Epithelial cell of proximal tubule (primary cell): ENCODE measurements at places on chromosomes 11 and 22. TPM values are rescaled to one million over a fixed set of nuclear protein-coding genes. Genes with fewer than 3 reads are reported as not detected.

SCGB1A1 gene
- total RNA-seq: not detected in 2 replicates

CCDC81 gene
- total RNA-seq: 0.81 TPM in 1 of 2 replicates, not detected in the other

RIN1 gene
- total RNA-seq: 18.9 and 21.1 TPM in 2 replicates

RTN4R gene
- 12.1 and 18.6 TPM in 2 replicates for total RNA-seq

DNA sequence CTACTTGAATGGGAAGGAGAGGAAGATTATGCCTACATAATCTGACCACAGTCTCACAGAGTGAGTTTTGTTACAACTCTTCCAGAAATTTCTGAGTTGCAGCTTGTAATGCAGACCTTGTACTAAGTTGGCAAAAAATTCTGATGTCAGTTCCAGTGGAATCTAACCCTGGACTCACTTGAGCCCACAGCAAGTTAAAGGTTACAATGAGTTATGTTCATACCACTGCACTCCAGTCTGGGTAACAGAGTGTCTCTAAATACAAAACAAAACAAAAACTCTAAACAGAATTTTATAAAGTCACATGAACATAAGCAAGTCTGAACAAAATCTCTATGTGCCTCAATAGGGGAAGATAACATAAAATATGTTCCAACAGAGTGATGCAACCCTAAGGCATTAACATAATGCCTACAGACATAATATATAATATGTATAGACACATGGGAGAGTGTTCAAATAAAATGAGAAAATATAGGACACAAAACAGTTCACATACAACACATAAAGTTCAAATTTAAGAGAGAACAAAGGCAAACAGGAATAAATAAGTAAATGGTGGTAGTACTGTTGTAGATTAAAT lies 1.1 kb downstream of the GLYAT start:
- DNase-seq: peak; percentile 76

DNA sequence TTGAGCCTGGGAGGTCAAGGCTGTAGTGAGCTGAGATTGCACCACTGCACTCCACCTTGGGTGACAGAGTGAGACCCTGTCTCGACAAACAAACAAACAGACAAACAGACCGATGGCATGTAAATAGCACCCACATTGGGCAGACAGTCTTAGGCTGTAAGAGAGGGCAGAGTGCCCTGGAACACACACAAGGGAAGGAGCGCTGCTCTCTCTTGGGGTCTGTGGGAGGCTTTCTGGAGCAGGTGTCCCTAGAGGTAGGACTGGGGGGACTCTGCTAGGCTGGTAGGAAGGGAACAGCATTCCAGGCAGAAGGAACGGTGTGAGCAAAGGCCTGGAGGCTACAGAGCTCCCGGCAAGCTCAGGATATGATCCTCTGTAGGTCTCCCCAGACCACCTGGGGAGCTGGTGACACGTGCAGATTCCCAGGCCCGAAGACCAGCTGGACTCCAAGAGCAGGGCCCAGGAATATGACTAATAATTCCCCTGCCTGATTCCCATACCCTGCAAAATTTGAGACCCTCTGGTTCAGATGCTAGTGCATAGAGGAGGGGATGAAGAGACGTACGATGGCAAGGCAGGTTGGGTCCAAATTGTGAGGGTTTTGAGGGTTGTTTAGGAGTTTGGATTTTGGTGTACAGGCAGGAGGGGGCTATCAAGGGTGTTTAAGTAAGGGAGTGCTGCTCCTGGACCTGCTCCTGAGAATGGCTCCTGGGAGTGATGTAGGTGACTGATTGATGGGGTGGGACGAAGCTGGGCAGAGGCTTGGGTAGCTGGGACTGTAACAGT lies 11.6 kb downstream of the SMIM38 start:
- no peak for DNase-seq

DNA sequence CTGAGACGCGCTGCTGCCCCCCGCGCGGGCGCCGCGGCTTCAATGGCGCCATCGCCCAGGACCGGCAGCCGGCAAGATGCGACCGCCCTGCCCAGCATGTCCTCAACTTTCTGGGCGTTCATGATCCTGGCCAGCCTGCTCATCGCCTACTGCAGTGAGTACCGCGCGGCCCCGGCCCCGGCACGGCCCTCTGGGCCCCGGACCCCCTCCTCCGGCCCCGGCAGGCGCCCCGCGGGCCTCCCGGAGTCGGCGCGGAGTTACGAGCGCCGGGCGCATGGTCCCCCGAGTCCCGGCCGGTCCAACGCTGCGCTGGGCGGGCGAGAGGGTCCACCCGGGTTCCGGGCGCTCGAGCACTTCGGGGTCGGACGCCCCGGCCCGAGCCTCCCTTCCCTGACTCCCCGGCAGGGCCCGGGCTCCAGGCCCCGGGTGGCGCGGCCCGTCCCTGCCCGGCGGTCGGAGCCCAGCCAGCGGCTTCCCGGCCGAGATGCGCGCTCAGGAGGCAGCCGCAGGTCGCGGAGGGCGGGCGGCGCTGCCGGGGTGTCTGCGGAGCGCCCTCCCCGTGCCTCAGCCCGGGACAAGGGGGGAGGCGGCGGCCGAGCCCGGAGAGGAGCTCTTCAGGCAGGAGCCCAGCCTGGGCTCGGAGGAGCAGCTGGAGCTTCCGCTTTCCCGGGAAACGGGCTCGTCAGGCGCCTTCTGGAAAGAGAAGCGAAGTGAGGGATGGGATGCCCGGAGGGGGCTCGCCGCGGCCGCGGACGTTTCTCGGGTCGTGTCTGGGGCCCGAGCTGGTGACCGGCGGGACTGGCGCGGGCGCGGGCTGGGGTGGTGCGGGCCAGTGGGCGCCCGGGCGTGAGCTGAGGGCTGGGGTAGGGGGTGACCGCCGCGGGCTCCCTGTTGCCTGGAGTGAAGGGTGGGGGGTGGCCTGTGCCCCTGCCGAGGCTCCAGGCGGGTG lies 1337.8 kb downstream of the BRD1 start:
- DNase-seq: no peak

DNA sequence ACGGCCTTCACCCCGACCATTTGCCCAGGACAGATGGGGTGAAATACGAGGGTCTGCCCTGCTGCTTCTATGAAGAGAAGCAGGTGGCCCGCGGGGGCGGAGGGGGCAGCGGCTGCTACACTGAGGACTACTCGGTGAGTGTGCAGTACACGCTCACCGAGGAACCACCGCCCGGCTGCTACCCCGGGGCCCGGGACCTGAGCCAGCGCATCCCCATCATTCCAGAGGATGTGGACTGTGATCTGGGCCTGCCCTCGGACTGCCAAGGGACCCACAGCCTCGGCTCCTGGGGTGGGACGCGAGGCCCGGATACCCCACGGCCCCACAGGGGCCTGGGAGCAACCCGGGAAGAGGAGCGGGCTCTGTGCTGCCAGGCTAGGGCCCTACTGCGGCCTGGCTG lies 11.2 kb downstream of the C22orf31 start:
- no peak for DNase-seq

DNA sequence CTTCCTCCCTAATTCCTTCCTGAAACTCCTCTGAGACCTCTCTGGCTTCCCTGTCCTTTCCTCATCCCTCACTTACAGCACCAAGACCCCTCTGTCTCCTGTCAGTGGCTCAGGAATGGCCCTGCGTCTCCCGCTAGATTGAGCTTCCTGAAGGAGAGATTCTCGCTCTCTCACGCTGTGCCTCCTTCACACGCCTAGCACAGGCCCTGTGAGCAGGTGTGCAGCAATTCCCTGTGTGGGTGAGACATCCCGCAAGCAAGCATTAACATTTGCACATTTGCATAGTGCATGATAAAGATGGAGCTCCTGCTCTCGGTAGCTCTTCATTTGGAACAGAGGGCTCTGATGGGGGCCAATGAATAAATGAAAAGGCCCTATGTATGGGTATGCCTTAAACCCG lies 159.8 kb downstream of the ADAMTS15 start:
- no peak for DNase-seq

DNA sequence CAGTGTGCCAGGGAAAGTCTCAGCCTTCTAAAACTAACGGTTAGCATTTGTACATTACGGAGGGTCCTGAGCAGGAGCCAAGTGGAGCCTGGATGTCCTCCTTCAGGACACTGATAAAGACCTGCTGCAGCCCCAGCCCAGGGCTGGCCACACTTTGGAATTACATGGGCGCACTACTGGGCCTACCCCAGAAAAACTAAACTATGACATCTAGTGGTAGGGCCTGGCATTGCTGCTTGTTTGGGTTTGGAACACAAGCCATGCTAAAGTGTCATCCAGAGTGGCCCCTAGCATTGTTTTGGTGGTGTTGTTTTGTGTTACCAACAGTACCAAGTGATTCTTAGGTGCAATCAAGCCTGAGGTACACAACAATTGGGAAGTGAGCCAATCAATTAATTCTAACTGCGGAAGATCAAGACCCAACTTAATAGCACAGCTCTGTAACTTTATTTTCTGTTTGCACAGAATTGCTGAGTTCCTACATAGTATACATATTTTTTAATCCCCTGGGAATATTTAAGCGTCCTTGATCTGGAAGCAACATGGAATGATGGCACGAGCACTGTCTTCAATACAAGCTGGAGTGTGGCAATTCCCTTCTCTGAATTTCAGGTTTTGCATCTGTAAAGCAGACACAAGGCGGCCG lies 340.7 kb downstream of the LARGE1 start:
- no peak for DNase-seq

DNA sequence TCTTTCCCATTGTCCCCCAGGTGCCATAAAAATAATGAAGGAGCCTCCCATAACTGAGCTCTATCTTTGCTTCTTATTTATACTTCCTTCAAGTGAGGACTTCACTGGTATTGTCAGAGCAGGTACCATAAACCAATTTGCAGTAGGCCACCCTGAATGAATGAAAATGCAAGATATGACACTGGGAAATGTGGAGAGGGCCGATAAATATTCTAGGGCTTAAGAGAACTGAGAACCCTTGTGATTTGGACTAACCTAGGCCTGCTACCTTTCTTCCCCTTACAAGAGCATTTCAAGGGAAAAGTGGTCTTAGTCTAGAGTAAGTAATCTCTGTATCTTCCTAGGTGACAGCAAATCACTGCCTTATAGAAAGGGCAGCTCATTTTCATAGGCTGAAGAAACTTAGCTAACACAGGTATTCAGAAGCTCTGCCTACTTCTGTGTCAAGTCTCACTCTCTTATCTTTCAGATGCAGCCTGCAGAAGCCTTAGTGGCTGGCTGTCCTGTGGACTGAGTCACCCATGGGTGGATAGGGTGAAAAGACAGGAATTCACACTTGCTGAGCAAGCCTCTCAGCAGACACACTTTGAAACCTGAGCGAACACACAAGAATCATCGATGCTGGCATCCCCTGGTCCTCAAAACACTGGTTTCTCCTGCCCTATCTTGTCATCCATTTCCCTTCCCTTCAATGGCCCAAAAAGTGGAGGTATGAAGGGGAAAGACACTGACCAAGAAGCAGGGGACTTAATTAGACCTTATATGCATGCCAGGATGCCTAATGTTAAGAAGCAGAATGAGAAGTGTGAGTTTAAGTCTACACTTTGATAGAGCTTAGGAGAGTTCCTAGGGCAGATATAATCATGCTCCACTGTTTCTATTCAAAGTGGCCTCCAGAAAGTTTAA lies 15.2 kb downstream of the NRIP3 start:
- DNase-seq: no peak

DNA sequence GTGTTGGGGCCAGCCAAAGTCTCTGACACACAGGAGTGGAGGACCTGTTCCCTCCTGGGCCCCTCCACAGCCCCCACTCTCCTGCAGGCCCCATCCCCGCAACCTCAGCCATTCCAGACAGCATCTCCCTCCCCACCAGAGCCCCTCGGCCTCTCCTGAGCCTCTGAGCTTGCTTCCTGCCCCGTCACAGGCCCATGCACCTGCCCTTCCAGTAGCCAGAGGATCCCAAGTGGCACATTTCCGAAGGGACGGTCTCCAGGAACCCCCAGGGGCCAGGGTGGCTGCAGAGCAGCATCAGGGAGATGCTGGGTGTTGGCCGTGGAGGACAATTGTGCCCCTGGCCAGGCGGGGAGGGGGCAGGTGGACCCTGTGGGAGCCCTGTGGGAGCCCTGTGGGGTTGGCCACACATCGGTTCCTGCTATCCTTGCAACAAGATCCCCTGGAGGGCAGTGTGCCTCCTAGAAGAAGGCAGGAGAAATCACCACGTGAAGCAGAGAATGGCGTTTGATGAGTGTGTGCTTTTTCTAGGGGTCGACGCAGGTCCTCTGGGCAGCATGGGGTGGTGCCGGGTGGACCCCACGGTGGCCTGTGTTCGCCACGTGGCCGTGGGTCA lies 45.3 kb upstream of the PPARA start:
- DNase-seq: no peak

DNA sequence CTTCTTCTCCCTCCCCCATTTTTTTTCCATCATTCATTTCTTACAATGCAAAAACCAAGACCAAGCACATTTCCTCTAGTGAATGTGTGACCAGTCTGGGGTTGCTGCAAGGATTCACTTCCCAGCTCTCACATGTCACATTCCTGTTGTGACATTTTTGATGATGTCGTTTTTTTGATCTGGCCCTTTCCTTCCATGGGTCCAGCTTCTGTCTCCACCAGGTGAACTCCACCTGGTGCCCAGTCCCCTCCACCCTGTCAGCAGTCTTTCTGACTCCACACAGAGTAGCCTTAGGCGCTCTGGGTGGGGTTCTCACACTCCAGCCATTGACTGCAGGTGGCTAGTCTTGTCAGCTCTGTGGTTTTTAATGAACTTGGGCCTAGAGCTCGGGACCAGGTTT lies 15.6 kb downstream of the PANX1 start:
- DNase-seq: no peak

GRCh38 chr11:108402241-108402640 lies 65.1 kb downstream of the C11orf65 start:
- DNase-seq: no peak

- DNase-seq: no peak
Measured at GRCh38 chr11:68326334-68327215, 14.2 kb downstream of the LRP5 start.

DNA sequence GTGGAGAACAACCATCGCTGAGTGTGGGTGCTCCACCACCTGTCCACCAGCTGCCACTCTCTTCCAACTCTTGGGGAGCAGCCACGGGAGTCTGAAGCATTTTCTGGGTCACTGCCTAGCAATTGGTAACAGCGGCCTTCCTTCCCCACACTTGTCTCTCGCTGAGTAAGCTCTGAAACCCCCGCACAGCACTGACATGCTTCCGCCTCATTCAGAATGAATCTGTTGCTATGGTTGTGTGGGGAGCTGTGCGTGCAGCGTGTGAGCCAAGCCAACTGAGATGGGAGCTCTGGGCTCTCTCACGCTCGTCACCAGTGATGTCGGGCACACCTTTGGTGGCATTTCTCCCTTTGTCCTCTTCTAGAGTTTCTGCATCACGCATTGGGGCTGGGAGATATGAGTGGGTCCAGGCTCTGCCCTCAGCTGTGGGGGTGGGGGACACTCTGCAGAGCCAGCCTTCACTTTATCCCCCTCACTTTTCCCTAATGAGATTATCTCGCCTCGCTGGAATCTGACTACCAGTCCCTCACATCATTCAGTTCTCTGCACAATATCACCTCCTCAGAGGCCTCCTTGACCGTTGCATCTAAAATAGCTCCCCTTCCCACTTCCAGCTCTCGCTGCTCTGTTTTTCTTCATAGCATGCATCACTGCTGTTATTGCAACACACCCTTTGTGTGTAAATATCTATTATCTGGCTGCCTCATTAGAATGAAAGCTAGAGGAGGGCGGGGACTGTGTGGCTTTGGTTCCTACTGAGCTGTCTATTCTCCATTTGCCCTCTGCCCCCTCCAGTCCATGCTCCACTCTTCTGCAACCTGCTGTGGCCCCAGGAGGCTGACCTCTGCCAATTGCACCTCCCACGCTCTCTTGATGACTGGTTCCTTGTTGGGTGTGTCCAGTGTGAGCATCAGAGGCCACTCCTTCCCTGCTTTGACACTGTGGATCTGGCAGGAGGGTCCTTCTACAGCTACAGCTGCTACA lies 569.9 kb upstream of the CADM1 start:
- DNase-seq: peak; percentile 7
